ENCODE measurements at places on chromosomes 2 and 18.

- DNase-seq: no peak
These were observed 88.0 kb downstream of the KYNU start for GRCh38 chr2:142965443-142965842.

GRCh38 chr2:224308272-224308911 is 93.5 kb downstream of the FAM124B start:
- no peak for DNase-seq

- no peak for DNase-seq
These were observed 62.5 kb downstream of the CENPO start for GRCh38 chr2:24855726-24856125.

DNA sequence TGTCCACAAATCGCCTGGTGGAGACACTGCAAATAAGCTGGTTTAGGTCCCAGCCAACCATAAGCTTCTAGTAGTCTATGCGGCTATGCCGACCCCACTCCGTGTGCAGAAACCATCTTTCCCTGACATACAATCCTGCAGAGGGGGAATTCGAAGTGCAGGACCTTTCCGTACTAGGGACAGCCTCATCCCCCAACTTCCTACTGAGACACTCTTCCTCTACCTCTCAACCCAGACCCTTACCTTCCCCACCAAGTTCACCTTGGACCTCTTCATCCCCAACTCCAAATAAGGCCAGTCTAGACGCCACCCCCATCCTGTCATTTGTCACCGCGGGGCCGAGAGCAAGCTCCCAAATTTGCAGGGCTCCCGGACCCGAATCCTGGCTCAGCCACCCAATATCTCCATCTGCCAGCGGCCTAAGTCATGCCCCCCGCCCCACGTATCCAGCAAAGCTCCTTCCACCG is 496 bp downstream of the SUCLG1 start:
- no peak for DNase-seq

DNA sequence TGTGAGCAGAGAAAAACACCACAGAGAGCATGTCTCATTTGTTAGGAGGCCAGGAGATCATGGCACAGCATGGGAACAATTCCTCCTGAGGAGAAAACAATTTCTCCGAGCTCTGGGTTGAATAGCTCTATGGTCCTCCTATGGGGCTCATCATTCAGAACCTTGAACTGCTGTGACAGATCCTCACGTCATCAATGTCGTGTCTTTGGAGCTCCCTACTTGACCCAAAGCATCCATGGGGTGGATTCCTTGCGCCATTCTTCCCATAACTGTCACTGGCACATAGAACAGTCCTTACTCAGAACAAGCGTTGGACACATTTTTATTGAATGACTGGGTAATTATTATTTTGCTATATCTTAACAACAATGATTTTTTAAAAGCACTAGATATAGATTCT is 15.8 kb upstream of the TCF4 start:
- no peak for DNase-seq

- no peak for DNase-seq
These were observed 40.3 kb upstream of the MGAT4A start for GRCh38 chr2:98771264-98771663.

DNA sequence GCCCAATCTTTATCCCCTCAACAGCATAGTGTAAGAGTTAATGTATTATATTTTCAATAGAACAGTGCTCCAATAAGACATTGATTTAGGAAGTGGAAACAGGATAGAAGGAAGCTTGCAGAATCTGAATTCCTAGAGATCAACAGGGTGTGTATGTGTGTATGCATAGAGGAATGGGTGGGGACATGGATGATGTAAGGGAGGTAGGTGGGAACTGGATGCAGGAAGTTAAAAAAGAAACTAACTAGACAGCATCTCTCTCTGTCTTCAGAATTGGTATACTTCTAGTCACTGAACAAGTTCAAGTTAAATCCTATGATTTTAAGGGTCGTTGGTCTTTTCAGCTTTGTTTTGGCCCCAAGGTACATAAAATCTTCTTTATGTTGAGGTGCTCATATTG is 196.6 kb downstream of the PMAIP1 start:
- DNase-seq: no peak

- DNase-seq: no peak
These were observed 63.6 kb upstream of the MGAT5 start for GRCh38 chr2:134190062-134190806.

DNA sequence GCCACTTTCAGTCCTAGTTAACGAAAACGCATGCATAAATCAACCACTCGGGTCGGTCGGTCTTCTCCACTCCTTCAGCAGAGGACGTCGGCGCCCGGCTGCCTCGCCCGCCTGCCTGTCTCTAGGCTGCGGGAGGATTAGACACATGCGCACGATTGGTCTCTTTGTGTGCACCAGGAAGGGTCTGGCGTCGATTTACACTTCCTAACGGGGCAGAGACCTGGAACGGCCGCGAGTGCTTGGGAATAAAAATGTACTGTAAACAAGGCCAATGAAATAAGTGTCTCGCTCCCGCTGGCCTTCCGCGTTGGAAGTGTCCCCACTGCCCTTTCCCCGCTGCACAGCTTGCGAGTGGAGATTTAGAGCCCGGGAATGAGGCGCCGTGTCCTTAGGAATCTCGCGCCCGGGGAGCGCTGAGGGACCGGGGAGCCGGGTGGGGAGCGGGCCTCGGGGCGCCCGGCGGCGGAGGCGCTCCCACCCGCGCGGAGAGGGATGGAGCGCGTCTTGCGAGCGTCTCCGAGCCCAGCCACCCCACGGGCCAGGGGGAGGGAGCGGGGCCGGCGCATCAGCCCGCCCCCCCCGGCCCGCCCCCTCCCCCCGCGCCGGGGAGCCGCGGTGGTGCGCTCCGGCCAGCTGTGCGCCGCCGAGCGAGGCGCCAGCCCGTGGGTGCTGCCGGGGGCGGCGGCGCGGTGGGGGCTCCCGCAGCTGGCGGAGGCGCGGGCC is at the start of gene DOK6:
Gene DOK6, plus strand, starts transcription at position 636 of the 723 bp plus-strand sequence.
- DNase-seq: no peak

DNA sequence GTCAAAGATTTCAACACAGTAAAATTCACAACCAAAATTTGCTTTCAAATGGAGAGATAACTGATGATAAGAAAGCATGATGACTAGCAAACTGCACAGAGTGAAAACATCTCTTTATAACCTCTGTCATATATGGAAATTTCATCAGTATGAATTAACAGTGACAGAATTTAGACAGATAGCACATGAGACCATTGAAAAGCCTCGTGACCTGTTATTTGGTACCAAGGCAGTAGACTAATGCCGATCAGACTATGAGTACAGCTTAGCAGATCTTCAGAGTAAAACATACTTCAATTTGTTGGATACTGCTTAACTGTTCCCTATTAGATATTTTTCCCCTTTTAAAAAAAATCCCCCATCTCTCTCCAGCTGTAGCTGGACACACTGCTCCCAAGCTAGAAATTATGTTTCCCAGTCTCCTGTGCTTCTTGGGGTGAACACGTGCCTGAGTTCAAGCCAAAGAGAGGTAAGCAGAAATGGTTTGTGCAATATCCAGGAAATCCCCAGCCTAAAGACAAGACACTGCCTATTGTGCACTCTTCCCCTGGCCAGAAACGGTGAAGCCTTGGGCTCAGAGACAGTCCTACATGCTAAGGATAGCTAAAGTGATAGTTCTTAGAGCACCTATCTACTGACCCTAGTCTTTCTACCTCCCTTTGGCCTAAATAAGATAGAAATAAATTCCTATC is 256.1 kb downstream of the NCKAP5 start:
- DNase-seq: no peak

DNA sequence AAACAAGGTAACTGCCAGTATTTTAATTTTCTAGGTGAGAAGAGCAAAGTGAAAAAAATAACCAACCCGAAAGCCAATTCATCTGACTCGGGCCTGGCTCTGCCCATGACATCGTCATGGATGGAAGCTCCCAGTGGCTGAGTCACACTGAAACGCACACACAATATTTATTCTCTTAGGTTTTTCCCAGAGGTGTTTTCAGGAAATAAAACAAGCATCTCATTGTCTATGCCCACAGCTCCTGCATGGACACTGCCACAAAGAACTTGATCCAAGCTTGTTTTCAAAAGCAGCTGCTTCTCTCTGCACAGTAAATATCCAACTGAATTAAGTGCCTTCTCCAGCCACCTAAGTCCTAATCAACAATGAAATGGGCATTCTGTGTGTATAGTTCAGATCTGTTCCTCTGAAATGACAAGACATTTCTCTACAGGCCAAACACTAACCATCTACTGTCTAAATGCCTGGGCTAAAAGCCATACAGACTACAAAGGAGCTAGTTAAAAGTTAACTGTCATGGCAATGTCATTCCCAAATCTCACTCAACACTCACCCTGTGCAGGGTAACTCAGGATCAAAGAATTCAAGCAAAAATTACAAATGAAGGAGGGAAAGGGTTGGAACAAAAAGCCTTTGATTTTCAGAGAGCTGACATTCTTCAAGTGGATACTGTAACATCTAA is 62.9 kb downstream of the RPL31 start:
- DNase-seq: no peak

Measured in substantia nigra (tissue), 51 donors.